ENCODE measurements at places on chromosomes 11 and 22.

DNA sequence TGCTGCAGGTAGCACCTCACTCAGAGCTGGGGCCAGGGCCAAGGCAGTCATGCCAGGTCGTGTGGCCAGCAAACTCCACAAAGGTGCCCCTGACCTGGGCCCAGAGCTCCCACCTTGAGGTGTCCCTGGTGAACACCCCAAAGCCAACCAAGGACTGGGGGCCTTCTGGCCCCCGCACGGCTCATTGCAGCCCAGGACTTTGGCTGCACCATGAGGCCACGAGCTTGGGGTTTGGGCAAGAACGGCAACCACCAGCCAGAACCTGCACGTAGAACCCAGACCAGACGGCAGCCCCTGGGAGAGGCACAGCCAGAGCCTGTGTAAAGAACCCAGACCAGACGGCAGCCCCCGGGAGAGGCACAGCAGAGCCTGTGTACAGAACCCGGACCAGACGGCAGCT lies 7.8 kb downstream of the LRRC56 start:
- no peak for DNase-seq

DNA sequence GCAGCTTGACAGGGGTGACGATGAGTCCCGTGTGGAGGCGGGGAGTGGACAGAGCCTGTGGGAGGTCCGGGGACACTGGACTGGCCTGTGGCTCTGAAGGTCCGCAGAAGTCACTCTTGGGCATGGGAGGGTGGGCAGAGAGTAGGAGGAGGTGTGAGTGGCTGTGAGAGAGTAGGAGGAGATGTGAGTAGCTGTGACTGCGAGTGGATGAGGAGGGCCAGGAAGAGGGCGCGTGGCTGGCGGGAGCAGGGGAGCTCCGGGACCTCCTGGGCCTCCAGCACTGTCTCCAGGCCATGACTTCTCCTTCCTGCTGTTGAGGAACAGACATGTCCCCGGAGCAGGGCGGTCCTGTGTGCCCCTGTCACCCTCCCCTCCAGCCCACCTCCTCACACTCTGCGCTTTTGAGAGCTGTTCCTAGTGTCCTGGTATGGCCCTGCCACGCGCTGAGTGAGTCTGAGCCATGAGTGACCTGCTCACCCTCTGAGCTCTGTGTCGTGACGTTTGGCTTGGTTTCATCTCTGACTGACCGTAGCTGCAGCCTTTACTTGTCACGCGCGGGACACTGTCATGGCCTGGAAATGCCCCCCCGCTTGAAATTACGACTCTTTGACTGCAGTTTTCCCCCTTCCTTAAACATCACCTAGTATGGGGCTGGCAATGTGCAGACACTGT lies 391.5 kb downstream of the TBC1D22A start:
- DNase-seq = no peak

- DNase-seq = no peak
Measured at GRCh38 chr11:126949066-126949891, 51.3 kb downstream of the KIRREL3 start.

GRCh38 chr11:130131961-130132850 lies 27.4 kb upstream of the ST14 start:
- no peak for DNase-seq

GRCh38 chr11:24588081-24588480 lies 91.2 kb downstream of the LUZP2 start:
- no peak for DNase-seq

- no peak for DNase-seq
Measured at GRCh38 chr22:41274856-41275255, 11.1 kb downstream of the RANGAP1 start.

- DNase-seq = no peak
Measured at GRCh38 chr11:45431046-45432018, 145.2 kb upstream of the SYT13 start.

DNA sequence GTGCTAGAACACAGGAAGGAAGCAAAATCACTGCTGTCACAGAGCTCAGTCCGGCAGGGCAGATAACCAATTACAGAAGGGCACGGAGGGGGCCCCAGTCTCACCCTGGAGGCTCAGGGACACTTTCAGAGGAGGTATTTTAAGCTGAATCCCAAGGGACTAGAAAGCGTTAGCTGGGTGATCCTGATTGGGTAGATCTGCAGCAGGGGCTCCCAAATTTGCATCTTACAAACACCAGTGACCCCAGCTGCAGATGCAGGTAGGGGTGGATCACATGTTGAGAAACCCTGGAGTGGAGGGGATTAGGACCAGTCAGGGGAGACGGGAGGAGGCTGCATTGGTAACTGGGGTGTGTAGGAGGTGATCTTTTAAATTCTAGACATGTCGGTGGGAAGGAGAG lies 91.4 kb downstream of the CSNK2A3 start:
- DNase-seq = no peak

GRCh38 chr11:96306933-96307775 lies 35.8 kb downstream of the MAML2 start:
- DNase-seq = no peak

DNA sequence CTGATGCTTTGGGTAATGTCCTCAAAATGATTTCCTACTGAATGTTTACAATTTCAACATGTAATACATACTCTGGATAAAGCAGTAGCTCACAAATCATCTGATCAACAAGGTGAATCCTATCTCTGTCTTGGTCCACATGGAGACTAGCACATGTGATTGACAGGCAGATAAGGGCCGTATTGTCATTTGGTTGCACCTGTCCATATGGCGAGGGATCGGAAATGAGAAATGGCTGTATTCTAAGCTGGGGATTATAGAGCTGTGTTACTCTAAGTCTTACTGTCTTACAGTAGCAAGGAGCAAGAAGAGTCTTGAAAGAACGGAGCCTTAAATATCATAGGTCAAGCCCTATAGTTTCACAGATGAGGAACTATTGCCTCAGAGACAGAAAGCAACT lies 55.7 kb downstream of the APIP start:
- no peak for DNase-seq

GRCh38 chr11:31877083-31877482 lies 66.0 kb upstream of the PAX6 start:
- DNase-seq = no peak

DNA sequence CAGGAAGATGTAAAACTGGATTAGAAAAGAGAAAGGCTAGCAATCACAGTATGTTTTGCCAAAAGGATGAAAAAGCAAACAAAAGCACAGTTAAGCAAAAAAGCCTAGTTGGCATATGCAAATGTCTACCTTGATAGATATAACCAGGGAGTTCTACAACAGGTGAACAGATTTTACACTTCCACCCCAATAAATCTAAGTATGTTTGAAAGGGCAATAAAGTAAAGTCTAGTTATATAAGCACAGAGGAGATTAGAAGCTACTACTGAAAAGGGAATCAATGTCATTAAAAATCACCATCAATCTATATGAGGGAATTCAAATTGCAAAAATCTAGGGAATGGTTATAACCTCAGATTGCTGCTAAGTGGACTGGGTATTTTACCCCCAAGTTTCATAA lies 49.7 kb downstream of the CELF1 start:
- no peak for DNase-seq

GRCh38 chr11:82577246-82577645 lies 156.4 kb downstream of the FAM181B start:
- no peak for DNase-seq

DNA sequence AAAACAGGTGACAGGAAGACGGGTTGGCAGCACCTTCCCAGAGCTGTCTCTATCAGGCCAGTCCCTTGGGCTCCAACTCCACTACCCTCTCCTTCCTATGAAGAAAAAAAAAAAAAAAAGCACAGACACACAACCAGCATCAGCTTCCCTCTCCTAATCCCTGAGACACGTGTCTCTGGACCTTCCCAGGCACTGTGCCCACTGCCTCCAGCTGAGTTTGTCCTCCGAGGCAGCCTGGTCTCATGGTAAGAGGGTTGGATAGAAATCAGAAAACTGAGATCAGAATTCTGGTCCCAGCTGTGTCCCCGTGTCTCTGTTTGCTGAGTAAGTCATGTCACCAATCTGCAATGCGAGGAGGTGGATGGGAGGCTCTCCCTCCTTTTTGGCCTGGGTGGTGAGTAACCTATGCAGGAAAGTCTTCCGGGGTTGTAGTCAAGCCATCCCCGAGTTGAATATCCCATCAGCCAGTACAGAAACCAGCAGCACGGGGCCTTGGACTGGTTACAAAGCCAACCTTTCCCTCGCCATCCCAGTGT lies 193.7 kb upstream of the TBCEL start:
- DNase-seq = no peak

DNA sequence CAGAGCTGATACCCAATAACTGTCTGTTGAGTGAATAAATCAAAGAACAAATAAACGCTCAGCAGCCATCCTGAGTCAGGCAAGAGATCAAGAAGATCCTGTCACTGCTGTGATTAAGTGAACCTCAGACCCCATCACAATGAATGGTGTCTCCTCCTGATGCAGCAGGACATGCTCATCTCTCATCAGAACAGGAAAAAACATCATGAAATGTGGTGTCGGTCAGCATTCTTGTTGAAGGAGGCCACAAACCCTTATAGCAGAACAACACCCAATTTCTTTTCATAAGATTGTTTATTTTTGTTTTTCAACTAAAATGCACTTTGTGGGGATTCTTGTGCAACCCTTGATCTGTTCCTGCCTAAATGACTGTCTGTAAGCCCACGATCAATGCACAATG lies 60.3 kb downstream of the SYTL2 start:
- peak; percentile 19 for DNase-seq

GRCh38 chr22:19717691-19718455 lies 3.6 kb downstream of the SEPTIN5 start:
- DNase-seq = peak; percentile 68

DNA sequence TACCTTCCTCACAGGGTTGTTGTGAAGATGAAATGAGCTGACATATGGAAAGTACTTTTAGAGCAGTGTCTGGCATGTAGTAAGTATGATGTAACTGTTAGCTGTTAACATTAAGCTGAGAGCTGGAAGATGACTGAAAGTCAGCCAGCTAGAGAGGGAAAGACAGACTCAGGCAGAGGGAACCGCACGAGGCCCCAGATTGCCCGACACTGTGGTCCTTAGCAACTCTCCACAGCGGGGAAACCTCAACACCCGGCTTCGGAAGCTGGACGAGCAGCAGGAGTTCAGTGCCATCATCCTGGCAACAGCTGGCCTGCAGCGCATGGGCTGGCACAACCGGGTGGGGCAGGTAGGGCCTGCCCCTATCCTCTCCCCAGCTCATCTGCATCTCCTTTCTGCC lies 6.5 kb downstream of the HMBS start:
- no peak for DNase-seq

DNA sequence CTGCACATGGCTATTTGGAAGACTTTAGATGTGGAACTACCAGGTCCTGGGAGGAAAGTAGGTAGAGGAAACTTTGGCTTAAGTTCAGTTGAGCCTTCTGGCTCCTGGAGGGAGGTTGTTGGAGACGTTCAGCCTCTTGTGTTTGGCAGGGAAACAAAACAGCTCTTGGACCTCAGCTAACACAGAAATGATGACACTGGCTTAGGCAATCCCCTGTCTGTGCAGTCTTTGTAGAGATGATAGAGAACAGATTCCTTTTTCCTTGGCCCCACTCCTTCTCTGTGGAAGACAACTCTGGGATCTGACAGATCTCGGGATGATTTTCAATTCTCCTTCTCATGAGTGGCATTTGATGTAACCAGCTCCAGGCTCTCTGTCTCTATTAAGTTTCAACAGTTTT lies 428.5 kb downstream of the TMEM135 start:
- no peak for DNase-seq

DNA sequence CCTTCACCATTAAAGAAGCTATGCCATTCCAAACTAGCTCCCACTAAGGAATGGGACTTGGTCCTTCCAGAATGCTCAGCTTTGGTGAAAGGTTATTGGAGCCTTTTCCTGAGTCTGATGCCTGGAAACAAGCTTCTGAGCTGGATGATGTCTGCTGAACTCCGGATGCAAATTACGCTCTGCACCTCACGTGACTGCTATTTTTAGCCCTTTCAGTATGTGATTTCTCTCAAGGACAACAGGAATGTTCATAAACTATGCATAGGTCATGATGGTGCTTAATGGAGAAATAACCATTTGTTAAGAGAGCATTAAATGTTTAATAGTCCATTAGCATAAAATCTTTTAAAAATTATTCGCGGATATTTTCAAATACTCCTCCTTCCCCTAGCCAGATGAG lies 631.4 kb upstream of the KIRREL3 start:
- DNase-seq = no peak

DNA sequence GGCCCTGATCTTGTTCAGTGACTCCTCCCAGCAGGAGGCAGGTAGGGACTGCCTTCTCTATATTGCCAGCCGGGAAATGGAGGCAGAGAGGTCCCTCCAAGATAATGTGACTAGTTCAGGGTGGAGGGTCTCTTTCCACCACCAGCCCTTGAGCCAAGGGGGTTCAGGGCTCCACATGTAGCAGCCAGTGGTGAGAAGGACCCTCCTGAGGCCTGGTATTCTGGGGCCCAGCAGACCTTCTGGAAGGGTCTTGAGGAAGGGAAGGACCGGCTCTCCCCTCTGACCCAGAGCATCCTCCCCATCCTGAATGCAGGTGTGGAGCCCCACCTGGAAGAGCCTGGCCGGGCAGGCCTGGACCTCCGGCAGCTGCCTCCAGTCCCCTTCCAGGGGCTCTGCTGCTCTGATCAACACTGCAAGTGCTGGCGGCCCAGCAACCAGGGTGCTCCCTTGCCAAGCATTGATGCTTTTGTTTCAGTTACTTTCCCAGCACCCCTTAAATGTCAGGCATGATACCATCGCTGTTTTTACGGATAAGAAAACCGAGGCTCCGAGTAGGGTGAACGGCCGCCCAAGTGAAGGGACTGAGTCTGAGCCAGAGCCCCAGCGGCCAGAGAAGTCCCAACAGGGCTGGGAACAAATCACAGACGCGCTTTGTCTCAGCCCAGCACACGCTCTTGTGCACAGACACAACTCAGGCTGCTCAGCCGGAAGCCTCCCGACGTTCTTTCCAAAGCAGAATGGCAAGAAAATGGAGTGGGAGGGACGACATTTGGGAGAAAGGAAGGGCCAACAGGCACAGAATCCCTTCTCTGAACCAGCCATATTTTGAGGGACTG lies 38.8 kb downstream of the DKK3 start:
- no peak for DNase-seq

DNA sequence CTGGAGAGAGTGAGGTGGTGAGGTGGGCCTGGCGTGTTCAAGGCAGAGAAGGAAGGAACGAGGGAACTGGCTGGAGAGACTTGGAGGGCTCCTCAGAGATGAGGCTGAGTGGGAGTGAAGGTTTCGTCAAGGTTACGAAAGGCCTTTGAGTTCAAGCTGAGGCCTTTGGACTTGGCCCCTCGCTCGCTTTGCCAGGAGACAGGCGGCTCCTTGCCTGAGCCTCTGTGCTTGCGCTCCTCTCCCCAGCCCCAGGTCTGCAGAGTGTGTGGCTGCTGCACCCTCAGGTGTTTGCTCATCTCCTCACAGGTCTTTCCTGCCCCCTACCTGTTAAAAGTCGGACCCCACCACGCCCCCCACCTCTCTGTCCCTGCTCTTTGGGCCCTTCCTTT lies 91.6 kb downstream of the ATXN10 start:
- no peak for DNase-seq
